Mucosa of descending colon (tissue), 3 donors: ENCODE measurements at places on chromosomes 4 and X. TPM values are rescaled to one million over a fixed set of nuclear protein-coding genes. Genes with fewer than 3 reads are reported as not detected.

DNA sequence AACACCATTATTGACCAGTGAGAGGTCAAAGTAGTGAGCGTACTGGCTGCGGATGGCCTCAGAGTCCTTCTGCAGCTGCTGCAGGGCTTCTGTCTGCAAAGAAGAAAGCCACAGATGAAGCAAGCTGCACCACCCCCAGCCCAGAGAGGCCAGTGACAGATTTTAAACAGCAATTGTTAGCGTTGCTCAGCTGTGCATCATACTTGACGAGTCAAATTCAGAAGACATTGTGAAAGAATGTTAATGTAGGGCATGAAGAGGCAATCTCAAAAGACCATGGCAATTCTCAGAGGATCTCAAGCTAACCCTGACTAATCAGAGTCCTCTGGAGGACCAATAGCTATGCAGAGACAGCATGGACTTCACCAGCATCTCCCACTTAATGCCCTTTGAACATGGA lies 16.6 kb downstream of the DKC1 start:
- DNase-seq = no peak

Gene MAGEA11
- total RNA-seq = not detected

Gene ADAM29
- not detected for total RNA-seq

- no peak for DNase-seq
These were observed 206.2 kb downstream of the RCHY1 start for GRCh38 chr4:75308049-75308448.

Gene SLC2A9
- total RNA-seq = 4.8 TPM

GRCh38 chrX:123084797-123085196 lies 99.3 kb upstream of the GRIA3 start:
- no peak for DNase-seq

Gene CT47B1
- not detected for total RNA-seq

DNA sequence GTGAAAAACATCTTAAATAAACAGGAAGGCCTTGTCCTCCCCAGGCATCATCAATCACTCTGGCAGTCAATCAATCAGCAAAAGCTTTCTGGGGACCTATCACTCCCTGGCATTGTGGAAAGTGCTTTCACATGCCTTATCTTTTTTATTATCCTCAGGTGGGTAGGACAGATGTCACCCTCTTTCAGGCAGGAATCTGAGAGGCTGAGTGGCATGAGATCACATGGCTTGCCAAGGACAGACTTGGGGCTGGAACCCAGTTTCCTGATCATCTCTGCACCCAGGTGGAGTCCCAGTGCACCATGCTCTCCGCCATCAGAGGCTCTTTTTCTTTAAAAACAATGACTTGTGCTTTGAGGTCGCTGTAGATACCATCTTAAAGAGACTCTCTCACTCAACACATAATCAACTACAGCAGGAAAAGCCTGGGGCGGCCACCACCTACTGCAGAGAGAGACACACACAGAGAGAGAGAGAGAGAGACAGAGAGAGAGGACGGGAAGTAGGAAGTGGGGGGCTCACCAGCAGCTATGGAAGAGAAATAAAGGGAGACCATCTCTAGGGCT lies 282.7 kb downstream of the PTTG2 start:
- no peak for DNase-seq

Gene SPATA18
- total RNA-seq = 8.4 TPM

DNA sequence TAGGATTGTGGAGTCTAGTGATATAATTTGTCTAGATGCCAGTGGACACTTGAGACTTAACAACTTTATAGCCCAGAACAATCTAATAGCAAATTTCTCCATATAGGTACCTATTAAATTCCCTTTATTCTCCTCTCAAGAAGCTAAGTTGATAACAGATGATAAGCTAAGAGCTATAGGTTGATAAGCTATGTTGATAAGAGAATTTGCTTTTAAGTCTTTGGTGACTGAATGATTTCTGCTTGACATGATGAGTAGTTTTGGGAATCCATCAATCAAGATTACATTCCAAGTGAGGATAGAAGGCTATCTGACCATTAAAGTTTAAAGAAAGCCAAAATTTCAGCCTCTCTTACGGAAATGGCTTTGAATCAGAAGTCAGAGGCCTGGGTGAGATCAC lies 131.6 kb downstream of the EMCN start:
- no peak for DNase-seq

Gene NWD2
- total RNA-seq = 0.95 TPM

Gene MAGEA2
- total RNA-seq = not detected

GRCh38 chr4:5156682-5157081 lies 105.4 kb downstream of the STK32B start:
- DNase-seq = no peak

Gene PPP2R2C
- total RNA-seq = 0.41 TPM

- DNase-seq = no peak
These were observed 111.1 kb upstream of the JADE1 start for GRCh38 chr4:128698386-128698785.

Gene TXK
- 1.8 TPM for total RNA-seq

GRCh38 chrX:23662853-23663252 lies 4.4 kb upstream of the PRDX4 start:
- DNase-seq = no peak

GRCh38 chr4:173346074-173346473 lies 11.9 kb upstream of the HMGB2 start:
- no peak for DNase-seq

Gene C1QTNF7
- 1.5 TPM for total RNA-seq

Gene CT45A2
- total RNA-seq = not detected

DNA sequence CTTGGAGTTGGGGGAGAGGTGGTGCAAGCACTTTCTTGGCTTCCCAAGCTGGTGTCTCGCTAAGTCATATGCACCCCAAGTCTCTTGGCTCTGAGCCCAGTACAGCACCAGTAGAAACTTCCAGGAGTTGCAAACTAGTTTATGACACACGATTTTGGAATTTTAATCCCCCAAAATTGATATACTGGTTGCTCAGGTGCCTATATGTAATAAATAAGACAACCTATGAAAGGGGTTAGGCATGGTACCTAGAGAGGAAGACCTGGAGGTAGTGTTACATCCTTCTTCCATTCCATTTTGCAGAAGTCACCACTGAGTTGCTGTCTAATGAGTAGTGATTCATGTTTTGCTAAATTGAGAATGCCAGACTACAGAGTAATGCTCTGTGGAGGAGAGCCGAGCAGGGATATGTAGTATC lies 4.3 kb upstream of the SLC4A4 start:
- no peak for DNase-seq

DNA sequence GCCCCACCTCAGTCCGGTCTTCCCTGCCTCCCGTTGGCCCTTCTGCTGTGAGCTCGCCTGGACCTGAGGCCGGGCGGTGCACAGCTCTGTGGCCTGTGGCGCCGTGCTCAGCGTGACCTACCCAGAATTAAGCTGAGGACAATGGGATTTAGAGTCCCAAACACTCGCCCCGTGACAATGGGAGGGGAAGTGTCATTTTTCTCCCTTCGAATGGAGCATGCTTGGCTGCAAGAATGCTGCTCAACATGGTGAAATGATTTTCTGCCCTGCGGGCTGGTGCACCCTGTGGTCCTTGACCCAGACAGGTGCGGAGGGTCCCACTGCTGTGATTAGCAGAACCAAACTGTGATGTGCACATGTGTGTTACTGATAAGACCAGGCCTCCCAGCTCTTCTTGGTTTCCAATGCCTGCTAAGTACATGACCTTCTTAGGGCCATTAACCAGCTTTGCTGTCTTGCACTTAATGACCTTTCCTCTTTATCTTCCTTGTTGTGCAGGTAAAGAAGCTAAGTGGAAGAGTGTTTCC lies 772 bp downstream of the EOLA1 start:
- DNase-seq = no peak

Gene TAF7L
- total RNA-seq = not detected

Gene ASB9
- 1.3 TPM for total RNA-seq

DNA sequence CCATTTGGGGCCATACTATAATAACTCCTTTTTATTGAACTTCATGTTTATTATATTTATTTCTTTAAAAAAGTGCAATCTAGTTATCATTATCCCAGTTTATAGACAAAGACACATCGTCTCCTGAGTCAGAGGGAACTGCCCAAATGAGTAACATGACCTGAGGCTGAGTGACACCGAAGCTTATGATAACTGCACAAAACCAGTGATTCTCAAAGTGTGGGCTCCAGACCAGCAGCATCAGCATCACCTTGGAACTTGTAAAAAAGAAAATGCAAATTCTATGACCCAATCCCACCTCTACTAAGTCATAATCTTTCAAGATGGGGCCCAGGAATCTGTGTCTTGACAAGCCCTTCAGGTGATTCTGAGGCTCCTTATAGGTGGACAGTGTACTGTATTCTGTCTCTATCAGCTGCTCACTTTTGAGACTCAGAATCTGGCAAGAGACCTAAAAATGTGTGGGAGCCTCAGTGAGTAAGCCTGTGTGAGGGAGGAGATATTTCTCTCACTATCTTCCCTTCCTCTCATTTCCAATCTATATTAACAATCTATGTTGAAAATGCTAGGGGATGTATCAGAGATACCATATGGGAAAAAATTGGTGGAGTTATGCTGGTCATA lies 147.0 kb downstream of the PACRGL start:
- DNase-seq = no peak

Gene CTSO
- 18.7 TPM for total RNA-seq

GRCh38 chrX:81202456-81202819 lies 536 bp downstream of the SH3BGRL start:
- DNase-seq = no peak

DNA sequence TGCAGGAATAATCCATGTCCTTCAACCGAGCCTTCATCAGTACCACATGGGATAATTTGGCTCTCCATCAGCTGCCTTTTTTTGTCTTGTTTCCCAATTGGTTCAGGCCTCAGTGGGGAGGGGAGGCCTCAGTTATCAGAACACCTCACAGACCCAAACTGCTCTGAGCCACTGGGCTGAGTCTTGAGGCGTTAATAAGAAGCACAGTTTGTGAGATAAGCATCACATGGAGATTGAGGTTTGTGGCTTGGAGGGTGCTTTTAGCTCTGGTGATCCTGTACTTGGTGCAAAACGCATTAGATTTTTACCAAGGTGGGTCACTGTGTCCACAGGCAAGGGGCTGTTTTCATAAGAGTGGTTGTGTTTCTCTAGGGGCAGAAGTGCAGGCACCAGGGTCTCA lies 82.8 kb upstream of the HPF1 start:
- no peak for DNase-seq

Gene MAP9
- total RNA-seq = 0.75 TPM

Gene DGKK
- not detected for total RNA-seq

GRCh38 chrX:51852621-51853020 lies 40.8 kb upstream of the MAGED1 start:
- no peak for DNase-seq

Gene PRKG2
- 9.8 TPM for total RNA-seq

Gene BTK
- total RNA-seq = 5.0 TPM

DNA sequence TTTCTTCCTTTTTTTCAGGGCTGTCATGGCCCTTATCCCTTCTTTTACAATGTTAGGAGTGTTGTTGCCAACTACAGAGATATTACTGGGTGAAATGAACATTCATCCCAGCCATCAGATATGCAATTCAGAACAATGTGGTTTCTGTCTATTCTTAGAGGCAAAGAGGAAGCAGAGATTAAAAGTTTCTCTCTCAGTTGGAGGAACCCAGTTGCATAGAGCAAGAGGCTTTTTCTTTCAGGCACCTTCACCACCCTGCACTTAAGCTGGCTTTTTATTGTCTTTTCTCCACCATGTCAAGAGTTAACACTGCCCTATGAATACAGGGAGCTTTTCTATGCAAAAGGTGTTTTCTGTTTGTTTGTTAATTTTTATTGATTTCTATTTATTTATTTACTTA lies 1559.6 kb upstream of the IGFBP7 start:
- no peak for DNase-seq

DNA sequence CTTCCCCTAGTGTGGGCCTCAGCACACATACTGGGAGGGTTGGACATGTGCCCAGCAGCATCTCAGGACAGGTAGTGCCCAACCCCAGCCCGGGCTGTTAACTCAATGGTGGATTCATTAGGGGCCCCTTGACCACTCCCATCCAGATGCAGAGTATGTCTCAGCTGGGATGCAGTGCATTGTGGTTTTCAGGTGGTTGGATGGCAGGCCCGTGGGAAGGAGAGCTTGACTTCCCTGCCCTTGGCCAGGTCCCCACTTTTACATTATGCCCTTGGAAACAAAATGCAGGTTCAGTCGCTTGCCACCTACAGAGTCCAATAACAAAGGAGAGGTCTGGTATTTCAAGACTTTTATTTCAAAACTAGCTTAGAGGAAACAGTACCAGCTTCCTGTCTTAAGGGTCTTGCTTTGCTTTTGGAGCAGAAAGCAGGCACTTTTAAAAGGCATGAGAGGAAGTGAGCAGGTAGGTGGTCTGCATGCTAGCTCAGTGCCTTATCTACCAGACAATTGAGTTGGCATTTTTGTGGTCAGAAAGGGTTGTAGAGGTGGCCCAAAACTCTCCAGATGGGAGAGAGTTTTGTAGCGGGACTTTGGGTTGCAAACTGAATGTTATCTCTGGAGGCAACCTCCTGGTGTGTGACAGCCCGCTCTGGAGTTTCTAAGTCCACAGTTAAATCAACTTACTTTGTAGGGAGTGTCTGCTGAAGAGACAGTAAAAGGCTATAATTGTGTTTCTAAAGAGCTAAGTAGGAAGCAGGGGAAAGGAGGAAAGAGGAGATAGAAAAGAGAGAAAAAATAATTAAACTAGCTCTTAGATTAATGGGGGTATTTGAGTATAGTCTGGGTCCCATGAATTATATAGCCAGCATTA lies 171.0 kb downstream of the GALNTL6 start:
- DNase-seq = no peak

DNA sequence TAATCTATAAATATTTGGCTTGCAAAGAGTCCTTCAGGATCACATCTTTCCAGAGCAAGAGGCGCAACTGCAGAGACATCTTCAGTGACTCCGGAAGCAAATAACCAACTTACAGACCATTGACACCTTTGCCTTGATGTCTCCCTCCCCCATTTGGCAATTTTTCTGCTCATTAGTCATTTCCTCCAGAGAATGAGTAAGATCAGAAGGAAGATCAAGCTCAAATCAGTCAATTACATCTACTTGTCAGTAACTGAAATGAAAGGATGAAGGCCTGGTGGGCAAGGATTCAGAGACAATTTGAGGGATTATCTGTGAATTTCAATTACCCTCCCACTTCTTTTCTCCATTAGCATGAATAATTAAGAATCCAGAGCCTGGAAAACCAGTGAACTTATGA lies 665.6 kb upstream of the CPEB2 start:
- DNase-seq = no peak

Gene SPIN2A
- total RNA-seq = 1.1 TPM

- no peak for DNase-seq
These were observed 1.2 kb upstream of the SLC2A9 start for GRCh38 chr4:10022346-10023049.

Gene TMPRSS11B
- total RNA-seq = not detected

DNA sequence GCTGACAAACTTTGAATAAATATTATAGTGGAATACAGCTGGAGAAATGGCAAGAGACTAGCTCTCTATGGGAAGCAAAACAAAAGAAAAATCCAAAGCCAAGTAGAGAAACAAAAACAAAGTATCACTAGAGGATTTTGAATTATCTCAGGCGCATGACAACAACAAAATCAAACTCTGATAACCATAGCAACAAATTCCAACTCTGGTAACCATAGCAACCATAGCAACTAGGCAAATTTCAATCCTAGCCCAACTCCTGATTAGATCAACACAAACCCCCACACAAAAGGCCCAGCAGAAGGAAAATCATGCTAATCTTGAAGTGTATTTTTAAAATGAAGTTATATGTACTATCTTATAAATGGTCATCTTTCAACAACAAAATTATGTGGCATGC lies 98.4 kb upstream of the MAGEE2 start:
- DNase-seq = no peak
